ENCODE measurements at places on chromosomes 7 and 10. TPM values are rescaled to one million over a fixed set of nuclear protein-coding genes. Genes with fewer than 3 reads are reported as not detected.

- DNase-seq = no peak
These were observed 14.7 kb downstream of the FKBP6 start for GRCh38 chr7:73342645-73343044.

DNA sequence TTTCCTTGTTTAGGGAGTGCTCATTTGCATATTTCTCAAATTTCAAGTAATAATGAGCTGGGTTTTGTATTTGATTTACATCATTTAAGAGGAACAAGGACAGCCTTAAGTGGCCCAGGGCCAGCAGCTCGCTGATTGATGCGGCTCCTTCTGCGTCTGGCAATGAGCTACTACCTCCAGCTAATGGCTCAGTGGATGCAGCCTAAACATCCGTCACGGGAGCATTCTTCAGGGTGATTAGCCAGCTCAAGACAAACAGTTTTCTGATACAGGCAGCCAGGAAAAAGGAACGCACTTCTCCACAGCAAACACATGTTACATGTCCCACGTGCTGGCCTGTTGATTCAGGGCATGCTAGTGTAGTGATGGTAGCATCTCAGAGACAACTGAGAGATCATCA is 169.3 kb upstream of the TCERG1L start:
- no peak for DNase-seq

DNA sequence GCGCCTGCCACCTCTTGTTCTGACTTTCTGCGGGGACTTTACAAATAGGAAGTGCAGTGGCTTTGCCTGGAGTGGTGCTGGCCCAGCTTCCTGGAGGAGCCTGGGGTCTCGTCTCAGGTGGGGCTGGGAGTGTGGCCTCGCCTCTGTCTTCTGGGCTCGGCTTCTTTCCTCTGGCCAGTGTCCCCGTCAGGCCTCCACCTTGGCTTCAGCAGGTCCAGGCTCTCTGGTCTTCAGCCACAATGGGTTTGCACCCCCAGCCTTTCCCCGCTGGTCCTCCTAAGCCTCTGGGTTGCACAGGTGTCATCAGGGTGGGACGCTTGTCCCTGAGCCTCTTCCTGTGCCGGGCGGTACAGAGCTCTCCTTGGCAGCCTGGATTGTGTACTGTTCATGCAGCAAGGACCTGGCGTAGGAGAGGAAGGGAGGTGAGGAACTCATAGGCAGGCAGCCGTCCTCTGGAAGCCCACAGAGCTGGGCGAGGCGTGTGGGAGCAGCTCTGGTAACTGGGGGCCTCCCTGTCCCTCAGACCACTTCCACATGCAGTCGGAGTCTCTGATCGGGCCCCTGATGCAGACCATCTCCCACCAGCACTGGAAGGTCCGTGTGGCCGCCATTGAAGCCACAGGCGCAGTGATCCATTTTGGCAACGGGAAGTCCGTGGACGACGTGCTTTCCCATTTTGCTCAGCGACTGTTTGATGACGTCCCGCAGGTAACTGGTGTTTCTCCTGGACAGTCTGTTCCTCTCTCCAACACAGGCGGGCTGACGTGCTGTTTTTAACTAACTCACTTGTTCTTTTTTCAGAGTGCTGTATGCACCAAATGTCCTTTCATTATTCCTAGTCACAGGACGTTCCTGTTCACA is 2.3 kb upstream of the PRKAR1B start:
- DNase-seq = no peak

DNA sequence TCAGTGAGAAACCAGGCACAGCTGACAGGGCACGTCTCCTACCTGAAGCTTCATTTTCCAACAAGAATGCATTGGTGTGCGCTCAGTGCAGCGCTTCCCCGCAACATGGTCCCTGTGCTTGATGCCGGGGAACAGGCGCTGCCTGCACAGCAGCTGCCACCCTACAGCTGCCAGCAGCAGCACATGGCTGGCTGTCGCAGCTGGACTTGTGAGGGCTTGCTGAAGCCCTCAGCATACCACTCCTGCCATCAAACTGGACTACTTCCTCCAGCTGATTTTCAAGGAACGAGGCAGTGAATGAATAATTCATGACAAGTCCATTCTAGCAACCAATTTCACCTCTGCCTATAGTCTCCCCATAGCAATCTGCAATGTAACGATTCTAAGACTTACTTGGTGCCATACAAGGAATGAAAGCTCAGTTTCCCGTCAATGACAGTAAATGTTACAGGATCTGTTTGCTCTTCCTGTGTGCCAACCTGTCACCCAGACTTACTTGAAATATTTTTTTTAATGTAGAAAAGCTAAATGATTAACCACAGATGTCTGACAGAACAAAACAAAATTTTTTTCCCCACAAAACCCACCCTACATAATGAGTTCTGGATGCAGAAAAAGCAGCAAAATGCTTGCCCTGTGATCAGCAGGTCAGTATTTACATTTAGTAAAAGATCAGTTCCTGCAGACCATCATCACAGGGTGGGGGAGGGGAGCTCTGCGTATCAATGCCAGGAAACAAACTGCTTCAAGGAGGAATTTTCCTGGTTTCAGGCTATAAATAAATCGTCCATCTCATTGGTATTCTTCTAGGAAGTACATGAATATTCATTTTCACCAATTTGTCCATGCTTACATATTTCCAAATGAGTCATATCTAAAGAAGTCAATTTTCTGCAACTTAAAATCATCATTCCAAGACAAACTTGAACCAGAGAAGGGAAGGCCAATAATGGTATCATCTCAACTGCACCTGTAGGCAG is 140.6 kb downstream of the ALOX5 start:
- no peak for DNase-seq

DNA sequence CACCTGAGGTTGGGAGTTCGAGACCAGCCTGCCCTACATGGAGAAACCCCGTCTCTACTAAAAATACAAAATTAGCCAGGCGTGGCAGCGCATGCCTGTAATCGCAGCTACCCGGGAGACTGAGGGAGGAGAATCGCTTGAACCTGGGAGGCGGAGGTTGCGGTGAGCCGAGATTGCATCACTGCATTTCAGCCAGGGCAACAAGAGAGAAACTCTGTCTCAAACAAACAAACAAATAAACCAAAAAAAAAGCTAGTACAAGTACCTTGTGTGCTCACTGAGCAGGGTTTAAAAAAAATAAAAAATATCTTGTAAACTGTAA is 11.2 kb upstream of the SPOCK2 start:
- no peak for DNase-seq

DNA sequence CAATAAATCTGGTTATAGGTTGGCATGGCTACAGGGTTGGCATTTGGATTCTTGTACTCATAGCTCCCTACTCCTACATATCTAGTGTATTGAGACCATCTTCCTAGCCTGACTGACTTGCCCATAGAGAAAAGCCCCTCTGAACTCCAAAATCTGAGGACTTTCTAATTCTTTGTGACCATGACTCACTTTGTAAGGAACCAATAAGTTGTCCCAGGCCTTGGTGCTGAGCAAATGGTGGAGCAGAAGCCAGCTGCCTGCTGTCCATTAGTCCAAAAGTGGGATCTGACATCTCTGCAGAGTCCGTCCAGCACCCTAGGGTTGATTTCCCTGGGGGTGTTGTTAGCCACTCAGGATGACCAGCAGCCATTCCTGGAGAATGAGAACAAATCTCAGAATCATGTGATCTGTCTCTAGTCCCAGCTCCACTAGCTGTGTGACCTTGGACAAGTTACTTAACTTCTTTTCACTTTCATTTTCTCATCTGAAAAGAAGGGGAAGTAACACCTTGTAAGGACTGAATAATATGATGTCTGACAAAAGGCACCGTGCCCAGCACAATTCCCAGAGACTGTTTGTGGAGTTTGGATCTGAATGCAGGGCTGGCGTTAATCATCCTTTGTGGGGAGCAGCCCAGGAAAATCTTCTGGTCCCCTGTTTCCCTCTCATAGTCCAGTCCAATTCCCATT is 44.1 kb downstream of the MTURN start:
- DNase-seq = no peak

GRCh38 chr10:114541081-114541796 is 116.8 kb downstream of the ABLIM1 start:
- DNase-seq = no peak

DNA sequence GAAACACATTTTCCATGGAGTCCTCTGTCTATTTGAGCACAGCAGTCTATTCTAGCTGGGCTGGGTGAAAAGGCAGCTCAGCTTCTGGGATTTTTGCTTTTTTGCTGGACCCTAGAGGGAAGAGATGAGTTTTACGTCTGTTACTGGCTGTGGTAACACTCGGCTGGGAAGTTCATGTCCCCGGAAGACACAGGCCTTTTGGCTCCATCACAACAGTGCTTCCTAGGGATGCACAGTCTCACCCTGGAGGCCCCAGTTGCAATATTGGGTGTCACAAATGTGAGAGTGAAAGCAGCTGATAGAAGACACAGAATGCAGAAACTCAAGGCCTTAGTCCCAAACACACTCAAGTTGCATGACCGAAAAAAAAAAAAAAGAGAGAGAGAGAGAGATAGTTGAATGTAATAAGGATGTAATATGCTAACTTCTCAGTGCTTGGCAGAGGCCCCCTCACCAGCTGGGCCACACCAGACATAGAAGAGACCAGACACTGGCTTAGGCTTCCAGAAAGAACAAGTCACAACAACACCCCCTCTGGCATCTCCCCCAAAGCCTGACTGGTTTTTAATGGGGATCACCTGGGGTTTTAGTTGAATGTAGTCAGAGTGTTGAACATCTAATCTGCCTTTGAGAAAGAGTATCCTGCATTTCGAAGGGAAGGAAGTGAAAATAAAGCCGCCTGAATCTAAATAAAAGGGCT is 545.4 kb upstream of the FZD8 start:
- no peak for DNase-seq

DNA sequence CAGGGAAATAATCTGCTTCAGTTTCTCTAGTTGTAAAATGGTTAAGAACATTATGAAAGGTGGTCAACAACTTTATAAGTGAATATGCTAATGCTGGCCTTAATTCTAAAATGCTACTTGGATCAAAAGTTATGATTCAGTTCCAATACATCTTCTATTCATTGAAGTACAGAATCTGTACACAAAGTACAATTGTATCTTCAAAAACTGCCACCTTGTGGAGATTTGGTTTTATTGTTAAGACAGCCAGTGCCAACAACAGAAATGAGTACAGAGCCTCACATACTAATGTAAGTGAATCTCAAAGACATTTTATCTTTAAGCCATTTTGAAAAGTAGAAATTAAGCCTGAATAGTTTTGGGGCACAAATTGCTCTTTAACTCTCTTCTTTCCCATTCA is 194.0 kb downstream of the CFTR start:
- DNase-seq = no peak

DNA sequence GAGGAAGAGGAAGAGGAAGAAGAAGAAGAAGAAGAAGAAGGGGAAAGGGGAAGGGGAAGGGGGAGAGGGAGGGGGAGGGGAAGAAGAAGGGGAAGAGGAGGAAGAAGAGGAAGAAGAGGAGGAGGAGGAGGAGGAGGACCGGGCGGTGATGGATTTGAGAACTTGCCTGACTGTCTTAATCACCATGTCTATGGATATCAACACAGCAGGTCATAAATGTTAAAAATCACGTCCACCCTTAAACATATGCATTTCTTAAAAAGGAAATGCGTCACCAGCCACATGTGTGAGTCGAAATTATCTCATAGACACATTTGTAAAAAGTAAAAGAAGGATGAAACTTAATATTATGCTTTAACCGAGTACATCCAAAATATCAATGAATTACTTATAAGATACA is 42.1 kb upstream of the INSIG1 start:
- DNase-seq = no peak

GRCh38 chr10:70985824-70986622 is 97.7 kb upstream of the PCBD1 start:
- no peak for DNase-seq

DNA sequence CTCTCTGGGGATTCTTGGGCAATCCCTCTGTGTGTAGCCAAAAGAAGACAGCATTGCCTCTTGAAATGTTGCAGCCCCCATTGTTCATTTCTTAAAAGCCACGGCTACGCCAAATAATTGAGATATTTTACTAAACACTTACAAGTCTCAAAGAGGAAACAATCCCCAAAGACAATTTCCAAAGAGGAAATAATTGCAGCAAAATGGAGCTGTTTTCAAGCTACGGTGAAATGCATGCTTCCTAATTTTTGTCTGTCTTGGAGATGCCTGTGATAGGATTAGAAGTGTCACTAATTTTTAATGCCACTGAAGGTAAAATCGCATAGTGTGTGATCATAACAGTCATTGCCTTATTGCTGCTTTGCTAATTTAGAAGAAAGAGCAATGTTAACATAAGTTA is 72.9 kb upstream of the NAMPT start:
- no peak for DNase-seq

- DNase-seq = no peak
These were observed 871 bp downstream of the ST7 start for GRCh38 chr7:116953906-116954838.

GRCh38 chr7:133355325-133355708 is 102.4 kb downstream of the EXOC4 start:
- no peak for DNase-seq

DNA sequence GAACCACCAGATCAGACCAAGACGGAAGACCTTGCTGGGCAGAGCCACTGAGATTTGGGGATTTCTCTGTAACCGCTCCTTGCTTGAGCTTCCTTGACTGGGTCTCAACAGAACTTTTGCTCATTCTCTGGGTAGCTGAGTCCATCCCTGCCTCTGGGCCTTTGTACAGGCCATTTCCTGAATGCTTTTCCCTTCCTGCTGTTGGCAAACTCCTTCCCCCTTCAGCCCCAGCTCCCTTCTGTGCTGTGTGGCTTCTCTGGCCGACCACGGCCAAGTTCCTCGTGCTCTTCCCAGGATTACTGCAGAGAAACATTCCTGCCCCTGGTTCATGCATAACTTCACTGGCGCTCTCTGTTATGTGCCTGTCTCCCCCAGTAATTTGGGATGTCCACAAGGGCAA is 150.5 kb upstream of the GPR26 start:
- DNase-seq = no peak

DNA sequence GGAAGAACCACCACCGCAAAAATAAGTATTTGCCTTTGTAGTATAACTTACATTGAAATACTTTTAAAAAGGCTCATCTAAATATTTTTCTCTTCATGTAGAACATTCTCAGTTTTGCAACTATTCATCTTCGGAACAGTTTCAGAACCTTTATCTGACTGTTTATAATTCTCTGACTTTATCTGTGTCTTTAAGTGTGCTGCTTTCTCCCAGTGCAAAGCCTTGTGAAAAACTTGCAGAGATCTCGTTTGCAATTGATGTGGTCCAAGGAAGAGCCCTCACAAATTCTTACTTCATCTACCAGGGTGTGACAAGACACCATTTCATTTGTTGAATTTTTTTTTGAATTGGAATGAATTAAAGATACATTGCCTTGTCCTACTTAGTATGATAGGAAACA is 186.4 kb downstream of the DKK1 start:
- no peak for DNase-seq

- no peak for DNase-seq
These were observed 74.6 kb upstream of the FRMD4A start for GRCh38 chr10:14405076-14406065.

DNA sequence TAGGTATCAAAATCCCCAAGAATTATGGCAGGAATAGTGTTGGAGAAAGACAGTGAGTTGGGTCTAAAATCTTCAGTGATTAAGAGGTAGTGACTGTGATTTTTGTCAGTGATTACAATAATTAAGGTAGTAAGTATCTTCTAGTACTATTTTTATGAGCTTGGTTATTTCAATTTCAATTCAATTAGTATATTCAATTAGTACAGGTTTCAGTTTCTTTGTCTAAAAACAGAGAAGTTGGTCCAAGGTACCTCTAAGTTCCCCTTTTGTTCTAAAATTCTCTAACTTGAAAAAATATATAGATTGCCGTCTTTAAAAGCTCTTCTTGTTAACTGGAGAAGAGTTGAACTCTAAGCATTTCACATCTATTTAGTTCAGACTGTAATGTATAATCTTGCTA is 82.9 kb downstream of the OTUD1 start:
- DNase-seq = no peak

C7orf33 gene
- not detected for total RNA-seq

EPO gene
- total RNA-seq = not detected

C10orf67 gene
- total RNA-seq = not detected

HTR7 gene
- 0.75 TPM for total RNA-seq

PAPOLB gene
- 0.44 TPM for total RNA-seq

ADIRF gene
- 607 TPM for total RNA-seq

TMEM72 gene
- total RNA-seq = not detected
